GF-D8 (cell line): ENCODE measurements at places on chromosomes 16 and 17.

DNA sequence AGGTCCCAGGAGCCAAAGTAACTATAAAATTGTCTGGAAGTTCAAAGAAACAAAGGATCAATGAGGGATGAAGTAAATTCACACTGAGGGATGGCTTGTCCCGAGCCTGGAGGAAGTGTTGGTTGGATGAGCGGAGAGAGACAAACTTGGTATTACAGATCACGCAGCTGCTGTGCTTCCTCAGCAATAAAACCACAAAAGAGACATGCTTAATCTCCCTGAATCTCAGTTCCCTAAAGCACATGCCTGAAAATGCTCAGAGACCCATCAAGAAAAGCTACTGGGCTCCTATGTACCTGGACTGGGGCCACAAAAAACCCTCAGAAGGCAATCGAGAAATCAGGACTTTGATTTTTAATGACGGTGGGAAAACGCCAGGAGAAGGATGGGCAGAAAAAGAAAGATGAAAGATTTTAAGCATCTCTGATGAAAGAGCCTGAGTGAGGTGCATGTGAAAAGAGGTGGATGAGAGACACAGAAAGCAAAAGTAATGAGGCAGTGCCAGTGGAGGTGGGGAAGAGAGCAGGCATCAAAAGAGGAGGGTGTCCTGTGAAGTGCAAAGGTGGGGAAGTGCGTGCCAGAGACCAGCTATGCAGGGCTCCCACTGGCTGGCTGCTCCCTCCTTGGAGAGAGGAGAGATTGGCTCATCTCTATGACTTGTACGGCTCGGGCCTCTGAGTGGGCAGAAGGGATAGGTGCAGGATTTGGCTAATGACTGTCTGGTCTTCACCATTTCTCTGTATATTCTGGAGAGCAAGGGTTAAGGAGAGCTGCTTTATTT lies 143.7 kb downstream of the ABCC12 start:
- DNase-seq: no peak

- no peak for DNase-seq
Measured at GRCh38 chr16:16137110-16137509, 86.2 kb downstream of the ABCC6 start.

GRCh38 chr17:4342535-4342934 lies 23.9 kb downstream of the UBE2G1 start:
- DNase-seq: no peak

- peak; percentile 56 for DNase-seq
Measured at GRCh38 chr17:38349097-38349730, 2.4 kb upstream of the SOCS7 start.

- DNase-seq: no peak
Measured at GRCh38 chr17:27502526-27503324, 46.5 kb downstream of the KSR1 start.

GRCh38 chr16:57252148-57252721 lies 7.2 kb downstream of the ARL2BP start:
- DNase-seq: no peak

- DNase-seq: no peak
Measured at GRCh38 chr16:27198451-27199234, 4.7 kb upstream of the KDM8 start.

- DNase-seq: no peak
Measured at GRCh38 chr17:76038050-76038449, 10.9 kb upstream of the EVPL start.

- DNase-seq: no peak
Measured at GRCh38 chr17:72614871-72615626, 477.4 kb downstream of the SLC39A11 start.

- no peak for DNase-seq
Measured at GRCh38 chr17:2580151-2580550, 13.3 kb upstream of the PAFAH1B1 start.

DNA sequence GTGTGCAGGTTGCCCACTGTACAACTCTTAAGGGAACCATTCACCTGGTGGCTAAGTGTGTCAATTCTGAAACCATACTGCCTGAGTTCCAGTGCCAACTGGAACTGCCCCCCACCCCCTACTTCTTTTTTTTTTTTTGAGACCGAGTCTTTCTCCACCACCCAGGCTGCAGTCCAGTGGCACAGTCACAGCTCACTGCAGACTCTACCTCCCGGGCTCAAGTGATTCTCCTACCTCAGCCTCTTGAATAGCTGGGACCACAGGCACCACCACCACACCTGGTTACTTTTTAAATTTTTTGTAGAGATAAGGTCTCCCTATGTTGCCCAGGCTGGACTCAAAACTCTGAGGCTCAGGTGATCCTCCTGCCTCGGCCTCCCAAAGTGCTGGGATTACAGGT lies 40.4 kb upstream of the DHX8 start:
- no peak for DNase-seq

DNA sequence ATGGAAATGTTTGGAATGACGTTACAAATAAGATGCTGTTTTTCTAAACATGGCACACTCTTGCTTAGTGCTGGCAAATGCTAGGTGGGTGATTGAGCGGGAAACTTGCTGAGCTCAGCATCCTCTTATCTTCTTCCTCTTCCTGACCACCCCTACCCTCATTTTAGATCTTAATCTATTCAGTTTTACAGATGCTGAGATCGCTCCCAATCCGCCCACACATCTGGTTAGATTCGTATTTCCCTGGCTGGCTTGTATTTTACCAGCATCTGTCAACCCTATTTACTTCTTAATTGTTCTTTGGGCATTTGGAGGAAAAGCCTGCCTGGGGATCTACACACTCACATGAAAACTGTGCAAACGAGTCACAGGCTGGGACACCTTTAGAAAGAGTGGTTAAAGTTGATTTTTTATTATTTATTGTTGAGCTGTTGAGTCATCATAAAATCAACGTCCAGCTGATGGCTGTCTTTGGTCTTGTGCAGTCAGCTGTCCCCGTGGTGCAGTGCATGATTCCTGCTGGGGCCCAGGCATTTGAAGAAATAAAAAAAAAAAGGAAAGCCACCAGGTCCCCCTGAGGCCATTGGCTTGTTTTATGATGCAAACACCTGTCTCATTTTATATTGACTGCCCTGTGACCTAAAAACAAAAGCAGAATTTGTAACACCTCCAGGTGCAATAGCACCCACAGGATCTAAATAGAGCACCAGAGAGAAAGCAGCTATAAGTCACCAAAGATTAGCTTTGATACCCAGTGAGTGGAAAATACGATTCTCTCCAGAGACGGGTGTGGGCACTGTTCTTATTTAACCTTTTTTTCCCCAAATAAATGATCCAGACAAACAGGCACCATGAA lies 258.6 kb downstream of the HS3ST3B1 start:
- peak; percentile 2 for DNase-seq

- DNase-seq: no peak
Measured at GRCh38 chr17:20302246-20302917, 165.0 kb downstream of the LGALS9B start.

DNA sequence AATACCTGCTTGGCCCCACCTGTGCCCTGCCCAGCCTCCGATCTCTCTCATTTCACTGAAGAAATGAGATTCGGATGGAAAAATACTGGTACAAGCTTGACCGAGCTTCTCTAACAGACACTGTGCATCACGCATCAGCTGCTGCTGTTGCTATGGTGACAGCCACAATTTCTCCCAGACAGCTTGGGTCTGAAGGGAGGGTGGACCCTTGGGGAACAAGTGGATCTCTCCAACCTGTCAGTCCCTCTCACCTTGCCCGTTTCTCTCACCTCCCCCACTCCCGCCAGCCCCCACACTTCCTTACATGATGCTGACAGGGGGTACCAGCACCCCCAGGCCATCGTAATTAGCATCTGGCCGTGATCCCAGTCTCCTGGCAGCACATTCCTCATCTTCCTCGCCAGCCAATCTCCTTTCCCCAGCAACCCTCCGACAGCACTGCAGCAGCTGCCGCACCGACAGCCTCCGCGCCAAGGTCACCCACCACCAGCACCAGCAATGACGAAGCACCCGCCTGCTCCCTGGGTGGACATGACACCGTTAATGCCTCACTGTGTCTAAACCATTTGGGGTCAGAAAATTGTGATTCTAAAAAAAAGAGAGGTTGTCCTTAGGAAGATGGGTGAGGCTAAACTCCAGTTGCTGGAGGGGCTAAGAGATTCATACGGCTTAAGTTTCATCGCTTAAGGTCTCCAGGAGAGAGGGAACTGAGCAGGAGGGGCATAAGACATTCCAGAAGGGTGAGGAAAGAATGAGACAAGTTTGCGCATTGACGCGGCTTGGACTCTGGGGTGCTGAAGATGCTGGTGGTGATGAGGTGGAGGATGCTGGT lies 58.6 kb upstream of the TNRC6A start:
- DNase-seq: no peak

- no peak for DNase-seq
Measured at GRCh38 chr17:9875441-9875840, 29.6 kb downstream of the RCVRN start.

GRCh38 chr17:13589658-13590057 lies 12.1 kb downstream of the HS3ST3A1 start:
- DNase-seq: no peak

GRCh38 chr17:28131599-28131998 lies 89.1 kb downstream of the NLK start:
- no peak for DNase-seq

DNA sequence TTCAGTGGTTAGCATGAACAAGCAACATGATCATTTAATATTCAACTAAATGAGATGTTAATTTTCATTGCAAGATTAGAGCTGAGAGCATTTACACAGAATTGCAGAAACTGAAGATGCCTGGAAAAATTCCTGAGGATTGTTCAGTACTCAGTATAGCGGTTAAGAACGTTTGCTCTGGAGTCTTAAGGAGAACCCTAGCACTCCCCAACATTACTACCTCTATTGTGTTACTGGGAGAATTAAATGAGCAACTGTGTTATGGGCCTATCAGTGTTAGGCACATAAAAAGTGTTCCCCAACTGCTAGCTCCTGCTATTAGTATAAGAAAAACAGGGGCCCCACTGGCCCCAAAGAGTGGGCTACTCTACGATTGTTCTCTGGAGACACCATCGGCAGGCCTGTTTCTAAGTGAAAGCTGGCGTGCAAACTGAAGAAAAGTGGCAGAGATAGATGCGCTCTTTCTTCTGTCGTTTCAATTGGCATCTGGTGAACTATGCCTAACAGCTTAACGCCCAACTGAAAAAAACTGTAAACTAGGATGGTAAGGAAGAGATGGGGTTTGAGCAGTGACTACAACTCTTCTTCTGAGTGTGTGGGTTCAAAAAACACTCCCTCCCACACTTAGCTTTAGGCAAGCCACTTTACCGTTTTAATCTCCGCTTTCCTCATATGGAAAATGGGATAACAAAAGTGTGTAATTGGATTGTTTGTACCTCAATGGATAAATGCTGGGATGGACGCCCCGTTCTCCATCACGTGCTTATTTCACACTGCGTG lies 1.3 kb downstream of the CDR2 start:
- DNase-seq: no peak

DNA sequence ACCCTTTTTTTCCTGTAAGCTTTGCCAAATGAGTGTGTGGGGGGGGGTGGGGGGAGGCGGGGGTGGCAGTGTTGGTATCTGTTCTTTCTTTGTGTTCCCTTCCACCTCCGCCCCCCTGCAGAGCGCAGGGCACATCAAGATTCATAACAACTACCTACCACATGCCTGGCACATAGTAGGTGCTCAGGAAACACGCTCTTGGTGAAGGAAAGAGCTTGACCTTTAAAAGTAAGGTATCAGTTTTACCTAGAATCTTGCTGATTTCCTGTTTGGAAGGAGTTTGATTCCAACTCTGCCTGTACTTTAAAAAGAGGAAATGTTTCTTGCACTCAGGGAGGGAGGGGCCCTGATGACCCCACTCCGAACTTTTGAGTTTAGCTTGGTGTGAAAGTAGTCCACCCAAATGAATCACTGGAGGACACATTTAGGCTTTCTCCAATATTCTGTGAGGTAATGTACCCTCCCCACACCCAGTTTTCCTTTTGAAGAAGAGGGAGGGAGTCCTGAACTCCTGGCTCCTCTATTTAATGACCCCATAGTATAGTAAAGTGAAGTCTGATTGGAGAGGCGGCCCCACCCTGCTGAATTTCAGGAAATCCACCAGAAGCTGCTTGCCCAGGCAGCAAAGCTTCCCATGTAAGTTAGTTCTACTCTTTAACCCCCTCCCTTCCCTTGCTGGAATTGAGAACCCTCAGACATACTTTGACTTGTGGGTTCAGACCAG lies 560 bp upstream of the FAM20A start:
- no peak for DNase-seq

DNA sequence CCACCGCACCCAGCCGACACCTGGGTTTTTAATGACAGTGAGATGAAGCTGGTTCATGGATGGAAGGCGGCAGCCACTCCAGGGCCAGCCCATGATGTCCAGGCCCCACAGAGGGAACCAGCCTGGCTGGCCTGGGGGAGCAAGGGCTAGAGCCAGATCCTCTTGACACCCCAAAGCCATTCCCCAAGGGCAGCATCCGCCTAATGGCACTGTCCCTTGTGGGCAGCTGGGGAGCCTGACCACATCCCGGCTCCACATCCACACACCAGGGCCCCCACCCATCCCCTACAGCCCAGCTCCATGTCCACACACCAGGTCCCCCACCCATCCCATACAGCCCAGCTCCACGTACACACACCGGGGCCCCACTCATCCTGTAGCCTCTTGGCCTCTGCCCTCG lies 53.3 kb upstream of the ACSF3 start:
- DNase-seq: no peak

- no peak for DNase-seq
Measured at GRCh38 chr16:28876973-28877654, 1.2 kb upstream of the ATP2A1 start.

- DNase-seq: no peak
Measured at GRCh38 chr17:15510361-15510760, 42.9 kb upstream of the CDRT4 start.

DNA sequence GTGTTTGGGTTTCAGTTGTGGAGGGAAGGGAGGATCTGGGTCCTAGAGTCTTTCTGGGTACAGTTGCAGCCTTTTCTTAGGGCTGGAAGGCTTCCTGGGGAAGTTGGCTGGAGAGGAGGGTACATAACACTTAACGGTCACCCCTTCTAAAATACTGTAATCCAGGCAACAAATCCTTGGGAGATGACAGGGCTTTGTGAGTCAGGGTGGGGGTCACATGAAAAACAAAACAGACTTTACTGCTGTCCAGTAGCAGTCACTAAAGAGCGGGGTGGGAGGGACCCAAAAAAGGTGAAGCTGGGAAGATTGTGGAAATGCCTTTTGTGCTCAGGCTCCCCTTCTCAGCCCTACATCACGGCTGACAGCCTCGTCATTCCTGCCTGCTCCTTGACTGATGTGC lies 6.3 kb downstream of the SAP30BP start:
- DNase-seq: no peak

DNA sequence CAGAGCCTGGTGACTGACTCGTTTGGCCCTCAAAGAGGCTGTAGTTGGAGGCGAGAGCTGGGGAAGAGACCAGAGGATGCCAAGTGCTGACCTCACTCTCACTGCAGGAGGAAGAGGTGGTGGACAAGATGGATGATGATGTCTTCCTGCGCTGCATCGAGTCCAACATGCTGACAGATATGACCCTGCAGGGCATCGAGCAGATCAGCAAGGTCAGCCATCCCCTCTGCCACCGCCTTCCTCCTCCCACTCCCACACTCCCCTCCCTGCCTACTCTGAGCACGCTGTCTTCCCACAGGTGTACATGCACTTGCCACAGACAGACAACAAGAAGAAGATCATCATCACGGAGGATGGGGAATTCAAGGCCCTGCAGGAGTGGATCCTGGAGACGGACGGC lies 26.9 kb downstream of the POLR2A start:
- DNase-seq: no peak

GRCh38 chr16:67100569-67101310 lies 9.0 kb upstream of the PHAF1 start:
- no peak for DNase-seq
